ENCODE measurements at places on chromosomes 2 and 18. TPM values are rescaled to one million over a fixed set of nuclear protein-coding genes. Genes with fewer than 3 reads are reported as not detected.
A peak's percentile ranks its signal among the peaks of the same experiment; 100 is the strongest.

DNA sequence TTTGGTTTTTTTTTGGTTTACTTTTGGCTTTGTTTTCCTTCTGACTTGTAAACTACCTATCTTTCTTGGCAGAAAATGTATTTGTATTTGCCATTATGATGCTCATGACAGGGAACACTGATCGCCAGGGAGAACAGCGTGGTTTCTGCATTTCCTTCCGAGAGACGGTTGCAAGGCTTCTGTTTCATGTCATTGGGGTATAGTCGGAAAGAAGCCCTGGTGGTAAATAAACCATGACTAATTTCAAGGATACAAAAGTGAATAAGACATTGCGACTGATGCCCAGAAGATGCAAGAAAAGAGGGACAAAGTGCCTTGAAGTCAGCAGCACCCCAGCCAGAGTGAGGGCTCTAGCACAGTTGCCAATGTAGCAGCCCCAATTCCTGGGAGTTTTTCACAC lies 4.2 kb upstream of the CAPN14 start:
- DNase-seq: no peak

The TNS1 gene
- 0.60 TPM for total RNA-seq

GRCh38 chr18:76822506-76823160 lies at the start of gene ZNF236:
ZNF236 (plus strand) TSS chr18:76822557; CDS start chr18:76822608, 51 bp downstream.
- DNase-seq: peak; percentile 45

GRCh38 chr2:148998831-148999200 lies 39.7 kb upstream of the LYPD6B start:
- DNase-seq: no peak

GRCh38 chr18:75467851-75468250 lies 40.3 kb upstream of the SMIM21 start:
- DNase-seq: no peak

- no peak for DNase-seq
Observed at GRCh38 chr2:239594019-239594771, 193.4 kb upstream of the HDAC4 start.

GRCh38 chr2:3037196-3038194 lies 340.1 kb downstream of the EIPR1 start:
- DNase-seq: no peak

DNA sequence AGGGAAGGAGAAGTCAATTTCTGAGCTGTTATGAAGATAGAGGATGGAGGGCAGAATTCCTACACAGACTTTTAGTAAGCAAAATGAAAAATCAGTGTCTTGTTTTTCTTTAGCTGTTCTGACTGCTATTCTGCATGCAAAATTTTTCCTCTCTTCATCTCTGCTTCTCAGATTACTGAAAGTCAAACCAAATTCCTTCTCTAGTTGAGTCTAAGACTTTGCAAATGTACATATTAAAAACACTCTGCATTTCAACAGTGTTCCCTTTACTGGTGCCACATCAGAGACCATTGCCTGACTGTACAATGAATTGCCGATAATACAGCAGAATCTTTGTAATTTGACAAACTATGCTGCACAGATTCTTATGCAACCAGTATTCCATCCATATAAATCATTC lies 198.8 kb downstream of the EXOC6B start:
- no peak for DNase-seq

The ME2 gene
- total RNA-seq: 81.8 TPM

The FOXI3 gene
- not detected for total RNA-seq

DNA sequence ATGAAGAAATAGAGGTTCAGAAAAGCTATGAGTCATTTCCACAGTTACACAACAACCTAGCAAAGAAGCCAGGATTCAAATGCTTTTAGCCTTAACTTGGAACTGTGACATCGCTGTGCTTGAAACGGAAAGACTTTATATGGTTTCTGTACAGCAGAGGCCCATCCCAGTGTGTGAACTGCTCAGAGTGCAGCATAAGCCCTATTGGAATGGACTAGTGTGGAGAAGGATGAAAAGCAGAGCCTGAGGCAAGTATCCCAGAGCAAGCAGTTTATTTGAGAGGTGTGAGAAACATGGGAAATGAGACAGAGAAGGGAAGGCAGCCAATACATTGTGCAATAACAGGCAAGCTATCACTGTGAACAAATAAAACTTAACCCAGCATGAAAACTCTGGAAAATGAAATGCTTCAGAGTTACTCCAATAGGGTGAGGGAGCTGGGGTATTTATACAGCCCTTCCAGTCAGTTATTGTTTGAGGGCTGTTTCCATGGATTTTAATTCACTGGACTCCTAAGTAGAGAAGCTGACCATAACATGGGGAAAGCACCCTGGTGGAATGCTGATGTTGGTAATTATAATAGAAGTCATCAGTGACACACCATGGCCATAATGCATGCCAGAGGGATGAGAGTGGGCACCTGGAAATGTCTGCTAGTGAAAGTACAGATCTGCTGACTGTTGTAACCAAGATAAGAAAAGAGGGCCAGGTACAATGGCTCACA lies 254.0 kb upstream of the POU3F3 start:
- DNase-seq: no peak

- DNase-seq: no peak
Observed at GRCh38 chr18:68965817-68966216, 167.9 kb downstream of the CCDC102B start.

GRCh38 chr2:11417946-11418585 lies 47.9 kb downstream of the E2F6 start:
- DNase-seq: no peak

DNA sequence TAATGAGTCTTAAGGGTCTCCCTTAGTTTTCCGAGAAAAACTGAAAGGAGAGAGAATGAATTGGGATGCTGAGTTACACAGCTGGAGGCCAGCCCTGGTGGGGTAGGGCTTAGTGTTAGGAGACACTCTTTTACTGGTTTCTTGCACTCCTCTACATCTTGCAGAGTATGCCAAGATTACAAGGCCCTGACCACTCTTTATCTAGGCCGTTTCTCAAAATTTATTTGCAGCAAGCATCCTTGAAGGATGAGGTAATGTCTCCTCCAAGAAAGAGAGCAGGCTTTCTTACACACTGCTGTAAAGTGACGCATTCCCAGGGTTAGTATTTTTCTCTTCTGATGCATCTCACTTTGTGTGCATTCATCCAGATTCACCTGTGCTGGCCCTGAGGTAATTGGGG lies 166.2 kb downstream of the TDRD15 start:
- DNase-seq: no peak
